ENCODE measurements at places on chromosomes 6 and 20.

DNA sequence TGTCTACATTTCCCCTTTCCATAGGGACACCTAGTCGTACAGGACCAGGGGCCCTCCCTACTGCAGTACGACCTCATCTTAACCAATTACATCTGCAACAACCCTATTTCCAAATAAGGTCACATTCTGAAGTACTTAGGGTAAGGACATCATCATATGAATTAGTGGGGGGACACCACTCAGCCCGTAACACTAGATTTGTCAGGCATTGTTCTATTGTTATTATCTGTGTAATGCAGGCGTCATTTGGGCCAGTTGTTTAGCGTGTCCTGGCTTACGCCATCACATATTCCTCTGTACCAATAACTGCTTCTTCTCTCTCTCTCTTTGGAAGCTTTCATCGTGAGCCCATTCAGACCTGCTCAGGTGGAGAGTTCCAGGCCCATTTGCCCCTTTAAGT lies 89.3 kb downstream of the CAP2 start:
- no peak for DNase-seq

- no peak for DNase-seq
Observed at GRCh38 chr6:43020052-43020705, 1.2 kb upstream of the RRP36 start.

DNA sequence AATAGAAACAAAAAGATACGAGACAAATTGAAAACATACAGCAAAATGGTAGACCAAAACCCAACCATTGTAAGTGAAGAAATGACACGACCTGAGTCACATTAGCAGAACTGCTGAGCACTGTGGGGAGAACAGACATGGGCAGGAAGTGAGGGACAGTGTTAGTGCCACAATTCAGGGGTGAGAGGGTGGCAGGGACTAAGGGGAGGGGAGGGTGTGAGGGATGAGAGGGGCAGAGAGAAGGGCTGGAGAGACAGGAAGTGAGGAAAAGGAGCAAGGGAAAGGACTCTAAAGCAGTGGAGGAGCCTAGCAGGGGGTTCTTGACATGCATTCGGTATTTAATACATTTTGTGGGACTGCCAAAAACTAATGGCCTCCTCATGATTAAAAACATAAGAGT lies 45.0 kb upstream of the TRIM26 start:
- DNase-seq, result no peak

DNA sequence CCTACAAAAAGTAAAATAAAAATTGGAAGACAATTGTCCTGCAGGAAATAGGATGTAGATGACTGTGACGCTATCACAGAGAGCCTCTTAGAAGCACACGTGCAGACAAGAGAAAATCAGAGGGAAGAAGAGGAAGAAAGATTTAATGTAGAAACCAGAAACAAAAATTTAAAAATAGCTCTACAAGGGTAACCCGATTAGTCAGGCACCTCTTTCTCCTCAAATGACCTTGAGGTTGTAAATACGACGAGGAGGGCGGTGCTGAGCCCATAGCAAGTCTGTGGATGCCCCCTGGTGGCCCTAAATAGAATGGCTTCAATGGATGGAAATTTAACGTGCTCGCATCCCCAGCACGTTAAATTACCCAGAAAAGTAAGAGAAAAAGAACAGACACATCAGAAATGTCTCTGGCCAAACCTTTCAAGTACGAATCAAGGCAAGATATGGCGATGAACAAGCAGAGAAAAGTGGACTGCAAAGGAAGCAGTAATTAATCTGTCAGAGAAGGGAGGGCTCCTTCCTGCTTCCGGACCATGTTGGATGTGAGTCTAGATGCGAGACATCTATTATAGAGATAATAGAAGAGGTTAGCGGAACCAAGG lies 4.2 kb upstream of the PRPH2 start:
- peak; percentile 95 for DNase-seq

GRCh38 chr20:1254254-1254653 lies 11.8 kb upstream of the SNPH start:
- no peak for DNase-seq

GRCh38 chr6:139904158-139904533 lies 529.7 kb upstream of the CITED2 start:
- peak; percentile 50 for DNase-seq

- no peak for DNase-seq
Observed at GRCh38 chr6:7820288-7820835, 90.2 kb downstream of the TXNDC5 start.

DNA sequence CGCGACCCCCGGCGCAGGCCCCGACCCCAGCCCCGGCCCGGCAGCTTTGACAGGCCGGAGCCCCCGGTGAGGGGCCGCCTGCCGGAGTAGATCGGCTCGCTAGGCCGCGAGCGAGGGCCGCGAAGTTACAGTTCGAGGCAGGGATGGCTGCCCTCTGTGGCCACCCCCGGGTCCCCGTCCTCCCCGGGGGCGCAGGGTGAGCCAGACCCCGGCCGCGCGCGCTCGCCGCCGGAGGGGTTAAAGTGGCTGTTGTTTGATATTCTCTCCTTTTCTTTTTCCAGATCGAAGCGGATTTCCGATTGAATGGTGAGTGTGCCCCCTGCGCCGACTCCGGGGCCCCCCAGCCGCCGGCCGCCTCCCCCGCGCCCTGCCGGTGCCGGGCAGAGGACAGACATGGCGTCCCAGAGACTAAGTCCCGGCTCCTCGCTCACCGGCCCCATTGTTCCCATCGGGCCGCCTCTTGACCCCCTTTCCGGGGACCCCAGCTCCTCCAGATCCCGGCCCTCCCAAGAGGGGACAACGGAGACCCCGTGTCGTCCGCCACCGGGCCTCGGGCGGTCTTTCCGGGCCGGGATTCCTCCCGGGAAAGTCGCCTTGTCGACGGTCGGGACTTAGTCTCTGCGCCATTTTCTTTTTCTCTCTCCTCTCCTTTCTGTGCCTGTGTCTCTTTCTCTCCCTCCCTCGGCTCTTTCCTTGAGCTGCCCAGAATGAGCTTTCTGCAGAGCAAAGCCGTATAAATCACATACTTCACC lies 704 bp downstream of the TOP1 start:
- DNase-seq, result peak; percentile 64

DNA sequence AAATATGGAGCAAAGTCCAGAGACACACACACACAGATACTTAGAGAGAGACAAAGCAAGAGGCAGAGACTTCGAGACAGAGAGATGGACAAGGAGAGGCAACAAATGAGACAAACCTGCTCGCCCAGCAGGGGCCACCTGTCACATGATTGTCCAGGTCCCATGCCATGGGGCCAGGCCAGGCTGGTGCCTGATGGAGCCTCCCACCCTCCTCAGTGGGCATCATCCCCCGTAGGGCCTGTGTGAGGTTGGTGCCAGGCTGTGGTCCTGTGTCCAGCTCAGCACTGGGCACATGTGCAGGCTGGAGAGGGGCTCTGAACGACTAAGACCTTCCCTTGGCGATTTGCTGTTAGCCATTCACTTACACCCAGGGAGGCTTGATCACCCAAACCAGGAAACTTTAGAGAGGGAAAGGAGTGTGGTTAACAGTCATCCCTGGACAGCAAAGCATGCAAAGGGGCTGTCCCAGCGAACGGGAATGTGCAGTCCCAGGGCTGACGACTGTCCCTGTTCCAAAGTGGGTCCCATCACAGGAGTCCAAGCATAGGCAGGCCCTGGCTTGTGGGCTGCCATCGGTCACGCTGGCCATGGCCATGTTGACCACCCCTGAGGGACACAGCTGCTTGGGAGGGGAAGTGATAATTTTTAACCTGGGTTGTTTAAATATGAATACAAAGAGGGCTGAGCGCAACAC lies 38.4 kb upstream of the PHACTR3 start:
- no peak for DNase-seq

DNA sequence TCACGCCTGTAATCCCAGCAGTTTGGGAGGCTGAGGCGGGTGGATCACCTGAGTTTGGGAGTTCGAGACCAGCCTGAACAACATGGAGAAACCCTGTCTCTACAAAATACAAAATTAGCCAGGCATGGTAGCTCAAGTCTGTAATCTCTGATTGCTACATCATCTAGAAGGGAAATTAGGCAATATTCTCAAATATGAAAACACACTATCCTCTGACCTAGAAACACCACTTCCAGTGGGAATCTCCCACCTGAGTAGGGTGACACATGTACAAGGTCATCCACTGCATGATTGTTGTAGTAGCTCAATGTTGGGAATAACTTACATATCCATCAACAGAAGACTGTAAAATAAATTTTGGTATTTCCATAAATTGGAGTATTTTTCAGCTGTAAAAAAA lies 19.1 kb upstream of the SIRPD start:
- peak; percentile 11 for DNase-seq

- no peak for DNase-seq
Observed at GRCh38 chr6:106648651-106649308, 19.4 kb downstream of the QRSL1 start.

- DNase-seq, result no peak
Observed at GRCh38 chr20:19565736-19566135, 192.3 kb upstream of the RIN2 start.

- DNase-seq, result no peak
Observed at GRCh38 chr6:105199711-105200110, 19.9 kb upstream of the POPDC3 start.

DNA sequence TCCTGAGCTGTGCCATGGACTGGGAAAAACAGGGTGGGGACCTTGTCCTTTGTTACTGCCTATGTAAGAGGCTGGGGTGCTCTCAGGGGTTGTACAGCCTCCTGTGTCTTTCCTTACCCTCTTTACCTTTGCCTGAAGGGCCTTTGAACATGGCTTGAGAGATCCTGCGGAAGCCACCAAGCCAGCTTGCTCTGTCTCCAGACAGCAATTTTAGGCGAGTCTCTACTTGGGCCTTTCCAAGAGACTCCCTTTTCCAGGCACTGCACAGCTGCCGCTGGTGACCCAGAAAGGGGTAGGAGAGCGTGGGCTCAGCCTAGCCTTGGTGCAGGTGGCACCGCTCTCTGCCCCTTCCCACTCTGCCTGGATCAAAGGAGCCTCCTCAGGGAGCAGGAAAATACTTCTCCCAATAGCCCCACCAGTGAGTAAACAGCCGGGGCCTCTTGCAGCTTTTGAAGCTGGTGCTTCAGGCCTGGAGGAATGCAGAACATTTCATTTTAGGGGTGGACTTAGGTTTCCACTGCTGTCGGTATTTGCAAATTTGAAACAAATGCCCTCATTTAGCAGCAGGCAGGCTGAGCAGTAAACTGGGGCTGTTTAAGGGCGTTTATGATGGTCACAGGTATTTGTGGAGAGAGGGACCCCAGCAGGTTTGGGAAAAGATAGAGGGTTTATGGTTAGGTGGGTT lies 13.9 kb downstream of the PTK7 start:
- DNase-seq, result no peak

DNA sequence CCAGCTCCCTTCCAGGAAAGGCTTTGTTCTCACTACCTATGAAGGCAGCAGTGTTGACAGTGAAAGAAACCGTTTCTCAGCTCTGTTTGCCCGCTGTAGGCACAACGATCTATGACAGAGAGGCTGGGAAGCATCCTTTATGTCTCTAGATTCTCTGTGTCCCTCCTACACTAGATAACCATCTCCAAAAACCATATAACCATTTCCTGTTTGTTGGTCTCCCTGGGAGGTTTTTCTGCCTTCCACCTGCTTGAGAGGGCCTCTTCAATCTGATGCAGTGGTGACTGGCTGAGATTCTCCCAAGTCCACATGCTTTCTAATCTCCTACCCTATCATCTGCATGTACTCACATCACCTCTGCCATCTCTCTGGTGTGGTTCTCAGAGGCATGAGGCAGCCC lies 32.0 kb upstream of the TMEM217 start:
- no peak for DNase-seq

DNA sequence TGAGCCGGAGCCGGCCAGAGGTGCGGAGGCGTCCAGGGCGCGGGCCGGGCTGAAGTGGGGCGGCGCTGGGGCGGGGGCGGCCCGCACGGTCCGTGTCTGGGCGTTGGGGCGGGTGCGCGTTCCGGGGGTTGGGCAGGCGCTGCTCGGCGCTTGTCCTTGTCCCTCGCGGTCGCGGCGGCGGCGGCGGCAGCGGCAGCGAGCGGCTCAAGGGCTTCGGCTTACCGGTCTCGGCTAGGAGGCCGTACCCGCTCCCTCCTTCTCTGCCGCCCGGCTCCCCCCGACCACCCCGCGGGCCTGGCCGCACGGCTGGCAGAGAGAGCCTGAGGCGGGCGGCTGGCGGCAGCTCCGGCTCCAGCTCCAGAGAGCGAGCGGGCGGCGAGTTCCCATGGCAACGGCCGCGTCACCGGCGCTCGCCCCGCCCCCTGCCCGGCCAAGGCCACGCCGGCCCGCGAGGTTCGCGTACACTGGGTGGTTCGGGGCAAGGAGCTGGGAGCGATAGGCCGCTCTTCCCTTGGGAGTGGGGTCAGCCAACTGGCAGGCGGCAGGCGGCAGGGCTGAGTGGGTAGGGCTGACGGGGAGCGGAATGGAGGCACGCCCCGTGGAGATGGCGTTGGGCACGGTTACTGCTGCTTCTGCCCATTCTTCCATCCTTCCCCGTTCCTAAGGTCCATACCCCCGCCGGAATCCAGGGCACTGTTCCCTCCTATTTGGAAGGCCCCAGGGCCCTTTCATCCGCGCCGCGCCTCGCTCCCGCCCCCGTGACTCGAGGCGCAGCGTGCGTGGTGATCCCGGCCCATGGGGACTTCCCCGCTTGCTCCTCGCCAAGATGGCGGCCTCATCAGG lies at the start of gene LRRC73:
LRRC73 (minus strand) TSS at position 363 of the 843 bp plus-strand sequence. CDS start 561 bp downstream, outside the sequence.
- peak; percentile 80 for DNase-seq

- peak; percentile 58 for DNase-seq
Observed at GRCh38 chr20:542777-543368, 717 bp downstream of the CSNK2A1 start.

DNA sequence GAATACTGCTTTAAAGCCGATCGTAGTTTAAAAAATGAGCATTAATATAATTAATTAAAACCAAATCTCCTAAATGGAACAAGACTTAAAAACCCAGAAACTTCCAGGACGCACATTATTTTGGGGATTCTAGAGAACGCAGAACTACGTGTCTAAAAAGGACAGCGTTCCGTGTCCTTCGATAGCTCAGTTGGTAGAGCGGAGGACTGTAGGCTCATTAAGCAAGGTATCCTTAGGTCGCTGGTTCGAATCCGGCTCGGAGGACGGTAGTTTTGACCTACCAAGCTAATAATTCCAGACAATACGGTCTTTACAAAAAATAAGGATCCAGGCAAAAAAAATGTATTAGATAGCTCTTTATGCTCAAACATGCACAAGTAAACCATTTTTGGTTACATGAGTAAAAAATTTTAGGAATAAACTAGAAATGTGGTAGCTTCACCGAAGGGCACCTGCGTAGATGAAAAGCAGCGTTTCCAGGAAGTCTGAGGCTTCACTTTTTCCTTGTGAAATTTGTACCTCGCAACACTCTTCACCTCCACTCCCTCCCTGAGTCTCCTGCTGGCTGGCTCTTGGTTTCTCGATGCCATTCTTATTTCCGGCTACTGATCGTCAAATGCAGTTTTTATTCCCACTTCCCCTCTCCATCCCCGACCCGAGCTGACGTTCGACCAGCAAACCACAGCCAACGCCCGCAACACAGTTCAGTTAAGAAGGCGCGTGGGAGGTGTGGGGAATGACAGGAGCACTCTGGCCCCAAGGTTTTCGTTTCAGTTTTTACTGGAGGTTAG lies 19.6 kb upstream of the ABT1 start:
- DNase-seq, result peak; percentile 73

- peak; percentile 66 for DNase-seq
Observed at GRCh38 chr20:54062812-54063280, 7.5 kb downstream of the BCAS1 start.

GRCh38 chr6:18039481-18039880 lies 52.0 kb upstream of the KIF13A start:
- no peak for DNase-seq

Data from NB4 (cell line).